Activated naive CD4-positive, alpha-beta T cell treated with anti-CD3 and anti-CD28 coated beads for 36 hours (primary cell): ENCODE measurements at places on chromosomes 3 and 15. TPM values are rescaled to one million over a fixed set of nuclear protein-coding genes. Genes with fewer than 3 reads are reported as not detected.

Gene CCDC39
- not detected for total RNA-seq

Gene PLOD2
- total RNA-seq = 0.45 TPM

Gene PRICKLE2
- total RNA-seq = not detected

Gene SPG21
- 67.7 TPM for total RNA-seq

Gene GATA2
- not detected for total RNA-seq

Gene SEMA3G
- total RNA-seq = not detected

Gene AGTR1
- total RNA-seq = not detected

Gene GP5
- total RNA-seq = 0.62 TPM

Gene AGBL1
- total RNA-seq = not detected

Gene TMF1
- 25.2 TPM for total RNA-seq

Gene ITGA11
- total RNA-seq = 0.12 TPM
